ENCODE measurements at places on chromosomes 4 and X. TPM values are rescaled to one million over a fixed set of nuclear protein-coding genes. Genes with fewer than 3 reads are reported as not detected.
A peak's percentile ranks its signal among the peaks of the same experiment; 100 is the strongest.

XAGE2 gene
- total RNA-seq: not detected

CA5B gene
- total RNA-seq: 35.2 TPM

BMPR1B gene
- not detected for total RNA-seq

BEX4 gene
- 54.3 TPM for total RNA-seq

EGF gene
- total RNA-seq: not detected

IL2RG gene
- total RNA-seq: 197 TPM

FHIP1A gene
- 2.1 TPM for total RNA-seq

IRAK1 gene
- total RNA-seq: 84.8 TPM

BEX5 gene
- 14.4 TPM for total RNA-seq

SPOCK3 gene
- not detected for total RNA-seq

CT47B1 gene
- not detected for total RNA-seq

CDKL2 gene
- 0.89 TPM for total RNA-seq

TRPC5OS gene
- not detected for total RNA-seq

STPG2 gene
- total RNA-seq: not detected

FUNDC1 gene
- total RNA-seq: 4.6 TPM

DNA sequence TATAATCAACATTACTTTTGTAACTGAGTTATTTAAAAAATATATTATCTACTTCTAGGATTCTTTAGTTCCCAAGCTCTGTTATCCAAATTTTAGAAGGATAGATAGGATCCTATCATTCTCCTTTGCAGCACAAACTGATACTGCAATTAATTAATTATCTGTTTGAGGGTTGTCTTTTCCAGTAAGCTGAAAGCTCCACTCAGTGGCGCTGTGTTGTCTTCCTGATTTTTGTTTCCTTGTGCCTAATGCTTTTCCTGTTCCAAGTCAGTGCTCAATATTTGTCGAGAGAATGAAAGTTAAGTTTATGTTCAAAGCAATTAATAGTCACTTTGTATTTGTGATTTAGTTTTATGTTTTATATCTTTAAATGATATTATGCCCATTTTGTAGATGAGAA lies 107.4 kb upstream of the ANK2 start:
- DNase-seq: no peak

GRCh38 chrX:78109458-78109857 lies 5.4 kb downstream of the PGK1 start:
- no peak for DNase-seq

- DNase-seq: no peak
Measured at GRCh38 chr4:83025563-83025962, 9.4 kb upstream of the COPS4 start.

DNA sequence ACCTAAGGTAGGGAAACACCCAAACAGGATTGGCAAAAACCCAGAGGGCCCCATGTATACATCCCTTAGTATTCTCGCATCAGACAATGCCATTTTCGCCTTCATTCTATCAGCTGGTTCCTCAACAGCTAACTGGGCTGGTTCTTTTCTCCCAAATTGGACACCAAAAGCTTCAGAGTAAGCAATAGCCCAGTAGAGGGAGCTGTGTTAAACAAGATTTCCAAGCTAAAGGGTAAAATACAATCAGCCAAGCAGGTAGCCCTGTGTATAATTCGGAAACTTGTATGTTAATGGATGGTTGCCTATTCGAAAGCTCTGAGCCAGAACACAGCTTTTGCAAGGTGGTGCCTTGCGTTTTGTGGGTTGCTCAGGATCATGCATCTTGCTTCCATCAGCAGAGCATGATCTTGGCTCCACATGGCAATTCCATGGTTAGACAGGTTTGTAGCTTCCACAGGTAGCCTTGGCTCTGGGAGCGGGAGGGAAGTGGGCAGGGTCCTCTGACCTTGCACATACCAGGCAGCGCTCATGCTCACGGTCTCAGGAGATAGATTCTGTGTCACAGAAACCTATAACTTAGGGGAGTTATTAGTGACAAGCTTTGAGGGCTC lies 115.2 kb upstream of the LNX1 start:
- DNase-seq: peak; percentile 10

DNA sequence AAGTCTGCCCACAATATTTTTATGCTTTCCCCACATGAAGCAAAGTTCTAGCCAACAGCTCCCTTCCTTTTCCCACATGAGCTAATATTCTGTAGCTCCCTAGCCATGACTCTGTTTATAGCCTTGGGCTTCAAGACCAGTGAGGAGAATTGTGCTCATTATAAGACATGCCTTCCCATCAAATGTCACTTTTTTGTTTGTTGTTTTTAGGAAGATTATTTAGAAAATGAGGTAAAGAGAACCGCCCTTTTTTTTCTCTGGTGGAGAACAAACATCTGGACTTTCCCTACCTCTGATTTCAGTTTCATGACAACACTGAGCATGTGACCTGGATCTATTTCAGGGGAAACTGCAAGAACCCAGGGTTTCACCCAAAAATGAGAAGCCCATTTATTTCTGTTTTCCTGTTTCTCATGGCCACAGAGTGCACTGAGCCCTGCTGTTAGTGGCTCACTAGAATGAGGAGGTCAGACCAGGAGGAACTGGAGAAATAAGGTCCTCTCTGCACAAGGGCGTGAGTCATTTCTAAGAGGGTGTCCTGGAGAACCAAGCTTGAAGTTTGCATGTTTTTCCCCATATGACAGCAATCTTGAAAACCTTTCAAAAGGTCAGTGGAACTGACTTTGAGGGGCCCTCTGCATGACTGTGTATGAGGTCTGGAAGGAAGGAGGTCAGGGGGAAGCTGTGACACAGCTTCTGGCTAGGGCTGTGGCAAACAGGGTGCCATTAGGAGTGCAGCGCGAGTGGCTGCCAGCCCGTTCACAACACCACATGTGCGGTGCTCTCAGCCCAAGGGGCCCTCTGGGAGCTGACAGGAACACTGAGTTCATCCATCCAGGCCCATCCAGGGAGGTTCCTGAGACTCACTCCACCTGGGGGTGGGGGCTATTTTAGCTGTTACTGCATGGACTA lies 55.2 kb downstream of the CHST7 start:
- DNase-seq: peak; percentile 22

- DNase-seq: no peak
Measured at GRCh38 chr4:97866821-97867556, 276.3 kb downstream of the STPG2 start.

GRCh38 chr4:12770351-12770750 lies 713.8 kb downstream of the RAB28 start:
- no peak for DNase-seq

DNA sequence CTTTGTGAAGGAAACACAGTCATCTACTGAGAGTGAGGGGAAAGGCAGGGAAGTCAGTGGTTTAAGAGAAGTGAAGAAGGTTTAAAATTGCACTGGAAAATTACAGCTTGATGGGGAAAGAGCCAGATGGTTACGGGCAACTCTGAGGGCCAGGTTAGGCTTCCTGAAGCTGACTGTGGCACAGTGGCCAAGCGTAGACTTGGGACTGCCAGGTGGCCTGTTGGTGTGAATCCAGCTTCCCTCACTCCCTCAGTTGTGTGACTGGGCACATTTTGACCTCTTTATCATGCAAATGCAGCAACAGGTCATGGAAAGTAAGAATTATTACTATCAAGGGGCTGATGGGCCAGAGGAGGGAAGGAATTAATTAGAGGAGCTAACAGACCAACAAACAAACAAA lies 390.1 kb downstream of the UNC5C start:
- DNase-seq: no peak

DNA sequence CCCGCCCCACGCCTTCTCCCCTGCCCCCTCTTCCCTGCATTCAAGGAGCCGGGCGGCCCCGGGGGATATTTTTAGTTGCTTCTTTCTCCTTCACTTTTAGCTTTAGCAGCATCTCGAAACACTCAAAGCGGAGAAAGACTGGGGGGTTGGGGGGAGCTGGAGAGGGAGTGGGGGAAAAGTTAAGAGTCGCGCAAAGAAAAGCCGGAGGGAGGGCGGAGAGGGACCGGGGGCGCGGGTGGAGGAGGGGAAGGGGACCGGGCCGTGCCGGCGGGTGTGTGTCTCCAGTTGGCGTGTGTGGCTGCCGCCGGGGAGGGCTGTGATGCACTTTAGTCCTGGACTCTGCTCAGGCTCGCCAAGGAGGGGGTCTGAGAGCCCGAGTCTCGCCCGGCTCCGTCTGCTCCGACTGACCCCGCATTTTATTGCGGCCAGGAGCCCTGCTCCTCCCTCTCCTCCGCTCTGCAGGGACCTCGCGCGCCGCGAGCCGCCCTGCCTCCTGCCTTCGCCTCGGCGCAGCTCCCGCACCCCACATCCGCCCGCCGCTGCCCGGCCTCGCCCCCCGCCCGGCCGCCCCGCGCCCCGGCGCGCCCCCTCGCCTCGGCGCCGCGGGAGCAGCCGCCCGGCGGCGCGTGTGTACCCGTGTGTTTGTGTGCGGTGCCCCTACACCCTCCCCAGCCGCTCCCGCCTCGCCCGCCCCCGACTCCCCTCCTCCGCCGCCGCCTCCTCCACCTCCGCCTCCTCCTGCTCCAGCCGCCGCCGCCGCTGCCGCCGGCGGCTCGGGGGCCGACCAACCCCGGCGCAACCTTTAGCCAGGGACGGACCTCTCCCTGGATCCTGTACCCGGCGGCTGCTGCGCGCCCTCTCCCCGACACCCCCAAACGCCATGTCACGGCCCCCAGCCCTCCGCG lies 1.4 kb downstream of the ZNF827 start:
- peak; percentile 57 for DNase-seq

GRCh38 chr4:181908168-181908567 lies 335.0 kb upstream of the TENM3 start:
- no peak for DNase-seq

DNA sequence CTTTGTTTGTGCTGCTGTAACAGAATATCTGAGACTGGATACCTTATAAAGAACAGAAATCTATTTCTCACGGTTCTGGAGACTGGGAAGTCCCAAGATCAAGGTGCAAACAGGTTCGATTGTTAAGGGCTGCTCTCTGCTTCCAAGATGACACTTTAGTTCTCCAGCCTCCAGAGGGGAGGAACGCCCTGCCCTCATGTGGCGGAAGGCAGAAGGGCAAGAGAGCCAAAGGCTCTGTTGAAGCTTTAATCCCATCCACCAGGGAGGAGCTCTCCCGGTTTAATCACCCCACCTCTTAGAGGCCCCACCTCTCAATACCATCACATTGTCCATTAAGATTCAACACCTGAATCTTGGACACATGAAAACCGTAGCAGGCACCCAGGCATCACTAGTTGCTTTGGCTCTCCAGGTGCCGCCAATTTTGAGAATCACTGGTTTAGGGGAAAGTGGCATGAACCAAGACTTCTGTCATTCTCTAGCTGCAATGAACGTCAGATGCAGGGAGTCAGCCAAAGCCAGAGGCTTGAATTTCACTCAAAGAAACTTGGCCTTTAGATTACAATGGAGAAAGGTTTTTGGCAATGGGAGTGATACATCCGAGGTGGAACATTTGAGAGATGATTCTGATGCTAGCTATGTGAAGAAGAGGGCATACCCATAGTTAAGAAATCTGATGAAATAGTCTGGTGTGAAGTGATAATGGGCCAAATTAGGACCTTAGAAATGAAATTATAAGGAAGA lies 15.7 kb downstream of the FHL1 start:
- DNase-seq: no peak

DNA sequence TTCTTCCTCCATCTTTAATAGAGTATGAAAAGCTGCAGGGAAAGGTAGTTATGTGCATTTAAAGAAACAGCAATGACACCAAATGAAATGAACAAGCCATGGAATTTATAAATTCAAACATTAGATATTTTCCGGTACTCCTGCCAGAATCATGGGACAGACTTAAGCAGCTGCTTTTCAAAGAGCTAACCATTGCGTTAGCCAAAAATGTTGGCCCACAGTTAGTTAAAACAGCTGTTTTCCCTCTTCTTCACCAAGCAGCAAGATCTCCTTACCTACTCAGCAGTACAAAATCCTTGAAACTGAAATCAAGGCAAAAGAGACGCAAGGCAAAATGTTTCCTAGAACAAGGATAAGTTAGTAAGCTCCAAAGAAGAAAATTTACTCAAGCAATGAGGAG lies 64.0 kb downstream of the MANBA start:
- DNase-seq: no peak

- DNase-seq: no peak
Measured at GRCh38 chrX:106707771-106708454, 18.6 kb upstream of the RNF128 start.

DNA sequence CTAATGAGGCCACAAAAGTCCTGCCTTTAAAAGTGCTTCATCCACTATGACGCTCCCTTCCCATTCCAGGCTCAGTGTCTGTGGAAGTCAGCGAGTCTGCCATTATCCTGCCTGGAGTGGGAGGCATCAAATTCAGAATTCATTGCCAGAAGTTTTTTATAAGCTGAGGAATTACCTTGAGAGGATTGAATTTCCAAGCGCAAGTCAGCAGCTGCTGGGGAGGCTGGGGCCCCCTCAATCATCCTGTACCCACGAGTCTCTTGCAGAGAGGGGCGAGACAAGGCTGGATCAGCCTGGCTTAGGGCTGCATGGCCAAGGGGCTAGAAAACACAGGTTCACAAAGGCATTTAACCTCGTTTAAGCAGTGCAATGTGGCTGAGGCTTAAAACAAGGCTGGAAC lies 170.5 kb upstream of the NOCT start:
- DNase-seq: no peak

GRCh38 chr4:164847967-164848649 lies 28.9 kb upstream of the APELA start:
- no peak for DNase-seq

DNA sequence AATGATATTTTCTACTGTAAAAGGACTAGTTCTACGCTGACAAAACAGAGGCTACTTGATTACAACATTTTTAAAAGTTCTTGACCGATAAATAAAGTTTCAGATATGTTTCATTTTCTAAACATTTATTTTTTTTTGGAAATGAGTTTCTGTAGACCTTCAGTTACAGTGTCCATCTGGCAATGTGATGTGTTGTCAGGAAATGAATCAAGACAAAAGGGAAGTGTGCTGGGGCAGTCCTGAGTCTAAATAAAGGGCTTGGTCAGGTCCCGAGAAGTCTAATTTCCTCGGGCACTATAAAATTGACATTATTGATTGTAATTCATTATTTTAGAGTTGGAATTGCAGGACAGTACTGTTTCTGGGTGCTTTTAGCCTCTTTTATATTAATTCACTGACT lies 57.0 kb upstream of the FTHL17 start:
- DNase-seq: no peak

DNA sequence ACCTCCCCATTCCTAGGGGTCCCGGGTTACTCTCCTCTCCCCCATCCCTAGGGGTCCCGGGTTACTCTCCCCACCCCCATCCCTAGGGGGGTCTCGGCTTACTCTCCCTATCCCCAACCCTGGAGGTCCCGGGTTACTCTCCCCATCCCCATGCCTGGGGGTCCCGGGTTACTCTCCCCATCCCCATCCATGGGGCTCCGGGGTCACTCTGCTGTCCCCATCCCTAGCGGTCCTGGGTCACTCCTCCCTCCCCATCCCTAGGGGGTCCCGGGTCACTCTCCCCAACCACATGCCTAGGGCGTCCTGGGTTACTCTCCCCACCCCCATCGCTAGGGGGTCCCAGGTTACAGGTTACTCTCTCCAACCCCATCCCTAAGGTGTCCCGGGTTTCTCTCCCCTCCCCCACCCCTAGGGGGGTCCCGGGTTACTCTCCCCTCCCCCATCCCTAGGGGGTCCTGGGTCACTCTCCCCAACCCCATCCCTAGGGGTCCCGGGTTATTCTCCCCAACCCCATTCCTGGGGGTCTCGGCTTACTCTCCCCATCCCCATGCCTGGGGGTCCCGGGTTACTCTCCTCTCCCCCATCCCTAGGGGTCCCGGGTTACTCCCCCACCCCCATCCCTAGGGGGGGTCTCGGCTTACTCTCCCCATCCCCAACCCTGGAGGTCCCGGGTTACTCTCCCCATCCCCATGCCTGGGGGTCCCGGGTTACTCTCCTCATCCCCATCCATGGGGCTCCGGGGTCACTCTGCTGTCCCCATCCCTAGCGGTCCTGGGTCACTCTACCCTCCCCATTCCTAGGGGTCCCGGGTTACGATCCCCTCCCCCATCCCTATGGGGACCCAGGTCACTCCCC lies 821 bp downstream of the ASMTL start:
- DNase-seq: peak; percentile 23

GRCh38 chrX:114344756-114345349 lies 239.0 kb upstream of the HTR2C start:
- DNase-seq: no peak
